ENCODE measurements at places on chromosomes 2 and 18.

GRCh38 chr2:8368463-8368862 is 313.4 kb upstream of the ID2 start:
- DNase-seq: peak; percentile 36

GRCh38 chr18:70494524-70494923 is 205.7 kb downstream of the SOCS6 start:
- no peak for DNase-seq

DNA sequence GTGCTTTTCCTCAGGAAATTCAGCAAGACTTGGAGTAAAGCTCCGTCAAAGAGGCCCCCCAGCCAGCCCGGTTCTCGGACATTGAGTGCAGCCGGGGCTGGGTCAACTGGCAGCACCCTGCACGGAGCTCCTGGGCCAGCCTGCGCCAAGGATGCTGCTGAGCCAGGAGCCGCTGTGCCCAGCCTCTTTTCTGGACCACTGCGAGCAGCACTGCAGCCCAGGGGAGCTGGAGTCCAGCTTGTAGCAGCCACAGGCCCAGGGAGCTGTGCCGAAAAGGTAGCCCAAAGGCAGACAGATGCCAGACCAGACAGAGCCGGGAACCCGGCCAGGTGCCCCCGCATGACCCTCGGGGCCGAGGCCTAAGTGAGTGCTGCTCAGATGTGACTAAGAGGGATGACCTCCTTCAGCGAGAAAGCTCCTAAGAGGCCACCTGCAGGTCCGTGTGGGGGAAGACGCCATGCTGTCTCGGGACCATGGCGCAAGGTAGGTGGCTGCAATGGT is 7.3 kb downstream of the CLHC1 start:
- DNase-seq: no peak

DNA sequence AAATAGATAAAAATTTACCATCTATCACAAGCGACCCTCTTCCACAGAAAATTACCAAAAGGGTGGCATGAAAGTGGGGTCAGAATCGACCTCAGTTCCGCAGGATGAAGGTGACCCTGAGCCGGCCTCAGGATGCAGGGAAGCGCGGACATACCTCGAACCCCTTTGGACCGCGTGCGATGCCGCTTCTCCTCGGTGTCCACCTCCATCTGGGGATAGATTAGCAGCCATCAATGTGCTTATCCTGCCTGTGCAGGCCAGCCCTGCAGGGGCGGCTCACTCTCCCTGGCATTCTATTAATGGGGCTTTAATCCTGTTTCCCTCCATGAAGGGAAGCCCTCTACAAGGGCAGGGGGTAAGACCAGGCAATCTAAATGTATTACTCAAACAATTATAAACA is 235.3 kb upstream of the PXDN start:
- DNase-seq: no peak

DNA sequence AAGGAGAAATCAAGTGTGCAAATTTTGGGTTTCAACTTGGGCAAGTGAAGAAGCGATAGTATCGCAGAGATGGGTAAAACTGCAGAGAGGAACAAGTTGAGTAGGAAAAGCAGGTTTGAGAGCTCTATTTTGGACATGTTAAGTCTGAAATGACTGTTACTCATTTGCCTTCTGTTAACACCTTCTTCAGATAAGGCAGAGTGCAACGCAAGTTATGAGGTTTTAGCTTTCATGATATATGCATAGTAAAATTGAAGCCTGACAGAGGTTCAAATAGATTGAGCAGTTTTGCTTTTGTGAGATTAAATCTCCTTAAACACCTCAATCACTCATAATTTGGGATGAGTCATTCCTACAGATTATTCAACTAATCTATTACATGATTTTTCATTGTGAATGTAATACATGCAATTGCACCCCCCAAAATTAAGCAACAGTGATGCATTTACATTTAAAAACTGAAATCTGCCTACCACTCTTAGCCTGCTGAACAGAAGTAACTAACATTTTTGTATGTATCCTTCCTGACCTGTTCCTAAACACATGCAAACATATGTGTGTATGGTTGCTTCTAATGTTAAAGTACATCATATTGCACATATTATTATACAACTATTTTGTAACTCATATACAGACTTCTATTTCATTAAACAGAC is 575.4 kb downstream of the ARHGAP15 start:
- DNase-seq: no peak

DNA sequence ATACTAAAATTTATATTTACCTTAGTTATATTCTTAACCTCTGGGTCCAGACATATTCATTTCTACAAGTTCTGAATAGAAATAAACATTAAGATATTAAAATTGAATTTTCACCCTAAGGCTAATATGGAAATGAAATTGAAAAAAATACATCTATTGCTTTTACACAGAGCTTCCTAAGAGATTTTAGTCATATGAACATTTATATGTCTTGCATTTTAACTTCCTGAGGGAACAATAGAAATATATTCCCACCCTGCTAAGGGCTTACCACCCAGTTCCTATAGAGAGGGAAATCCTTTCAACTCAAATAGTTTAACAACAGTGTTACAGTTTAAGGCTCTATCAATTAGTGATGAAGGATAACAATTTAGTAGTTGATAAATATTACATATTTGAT is 60.5 kb downstream of the SOCS6 start:
- no peak for DNase-seq

GRCh38 chr2:53087262-53087873 is 680.2 kb upstream of the CHAC2 start:
- DNase-seq: no peak

DNA sequence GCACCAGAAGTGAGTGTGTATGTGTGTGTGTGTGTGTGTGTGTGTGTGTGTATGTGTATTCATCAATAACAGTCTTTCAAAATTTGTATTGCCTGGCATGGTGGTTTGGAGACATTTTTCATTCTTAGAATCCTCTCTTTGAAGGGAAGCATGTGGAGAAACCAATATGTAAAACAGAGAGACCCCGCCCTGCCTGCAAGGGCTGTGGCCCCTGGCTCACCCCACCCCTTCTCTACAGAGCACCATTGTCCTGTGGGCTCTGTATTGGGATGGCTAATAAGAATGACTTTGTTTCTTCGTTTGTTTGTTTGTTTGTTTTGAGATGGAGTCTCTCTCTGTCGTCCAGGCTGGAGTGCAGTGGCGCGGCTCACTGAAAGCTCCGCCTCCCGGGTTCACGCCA is 65.9 kb downstream of the GNAL start:
- no peak for DNase-seq

- no peak for DNase-seq
Measured at GRCh38 chr18:49214706-49215105, 245.7 kb downstream of the DYM start.

DNA sequence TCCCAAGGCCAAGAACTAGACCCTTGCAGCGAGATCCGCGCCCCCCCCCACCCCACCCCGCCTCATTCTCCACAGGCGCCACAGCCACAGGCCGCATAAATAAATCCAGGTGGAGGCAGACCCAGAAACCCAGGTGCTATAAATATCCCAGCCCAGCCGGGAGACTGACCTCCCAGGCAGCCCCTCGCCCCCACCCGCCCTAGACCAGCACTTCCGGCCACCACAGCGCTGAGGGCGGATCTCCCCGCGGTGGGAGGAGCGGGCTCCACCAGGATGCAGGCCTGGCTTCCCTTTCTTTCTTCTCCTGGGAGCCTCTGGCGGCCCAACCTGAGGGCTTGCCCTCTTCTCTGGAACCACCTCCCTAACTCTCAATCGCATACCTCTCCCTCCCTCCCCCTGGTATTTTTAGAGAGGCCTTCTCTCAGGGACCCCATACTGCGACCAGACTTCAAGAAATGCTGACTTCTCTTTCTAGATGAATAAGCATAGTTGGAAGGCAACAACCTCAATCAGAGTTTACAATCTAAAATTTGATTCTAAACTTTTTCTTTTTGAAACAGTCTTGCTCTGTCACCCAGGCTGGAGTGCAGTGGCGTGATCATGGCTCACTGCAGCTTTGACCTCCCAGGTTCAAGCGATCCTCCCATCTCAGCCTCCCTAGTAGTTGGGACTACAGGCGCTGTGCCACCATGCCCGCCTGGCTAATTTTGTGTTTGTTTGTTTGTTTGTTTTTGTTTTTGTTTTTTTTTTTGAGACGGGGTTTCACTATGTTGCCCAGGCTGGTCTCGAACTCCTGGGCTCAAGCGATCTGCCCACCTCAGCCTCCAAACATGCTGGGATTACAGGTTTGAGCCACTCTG is 55.0 kb downstream of the PKDCC start:
- DNase-seq: peak; percentile 56

GRCh38 chr18:13276530-13277520 is 58.3 kb downstream of the LDLRAD4 start:
- no peak for DNase-seq

- peak; percentile 42 for DNase-seq
Measured at GRCh38 chr2:148876202-148876594, 1.2 kb downstream of the KIF5C start.

DNA sequence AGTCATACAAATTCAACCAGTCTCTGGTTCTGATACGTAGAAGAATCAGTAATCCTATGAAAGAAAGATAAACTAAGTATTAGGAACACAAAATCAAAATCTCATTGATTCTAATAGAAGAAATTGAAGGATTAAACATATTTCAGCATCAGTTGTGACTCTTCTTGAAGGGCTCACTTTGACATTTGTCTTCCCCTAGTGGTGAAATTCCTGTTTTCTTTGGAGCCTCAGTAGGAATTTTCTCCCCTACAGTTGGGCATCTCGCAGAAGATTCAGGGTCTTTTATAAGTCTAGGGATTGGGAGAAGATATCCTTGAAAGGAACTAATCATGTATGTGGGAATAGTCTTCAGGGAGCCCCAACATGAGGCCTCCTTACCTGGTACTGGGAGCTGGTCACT is 2.8 kb upstream of the CRYGB start:
- DNase-seq: no peak

DNA sequence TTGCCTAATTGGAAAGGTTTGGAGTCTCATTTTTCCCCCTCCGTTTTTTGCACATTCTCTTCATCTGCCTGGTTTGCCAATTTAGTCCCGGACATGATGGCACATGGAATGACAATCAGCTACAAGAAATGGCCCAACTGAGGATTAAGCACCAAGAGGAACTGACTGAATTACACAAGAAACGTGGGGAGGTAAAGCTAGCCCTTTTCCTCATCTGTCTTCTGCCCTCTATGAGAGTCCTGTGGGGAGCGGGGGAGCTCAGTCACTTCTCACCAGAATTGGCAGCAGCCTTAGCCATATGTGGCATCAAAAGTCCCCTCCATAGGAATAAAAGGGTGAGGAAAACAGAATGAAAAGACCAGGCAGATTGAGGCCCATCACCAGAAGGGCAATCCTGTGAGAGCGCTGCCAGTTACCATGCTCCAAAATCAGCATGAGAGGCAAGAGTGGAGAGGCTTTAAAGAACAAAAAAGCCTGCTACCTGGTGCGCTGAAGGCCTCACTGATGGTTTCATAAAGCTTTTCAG is 11.6 kb downstream of the ATG16L1 start:
- no peak for DNase-seq

GRCh38 chr2:2648094-2648493 is 317.0 kb upstream of the MYT1L start:
- DNase-seq: no peak

GRCh38 chr2:155379494-155379893 is 681.0 kb downstream of the KCNJ3 start:
- no peak for DNase-seq

GRCh38 chr2:224584785-224585210 is 365 bp downstream of the CUL3 start:
- DNase-seq: peak; percentile 73

DNA sequence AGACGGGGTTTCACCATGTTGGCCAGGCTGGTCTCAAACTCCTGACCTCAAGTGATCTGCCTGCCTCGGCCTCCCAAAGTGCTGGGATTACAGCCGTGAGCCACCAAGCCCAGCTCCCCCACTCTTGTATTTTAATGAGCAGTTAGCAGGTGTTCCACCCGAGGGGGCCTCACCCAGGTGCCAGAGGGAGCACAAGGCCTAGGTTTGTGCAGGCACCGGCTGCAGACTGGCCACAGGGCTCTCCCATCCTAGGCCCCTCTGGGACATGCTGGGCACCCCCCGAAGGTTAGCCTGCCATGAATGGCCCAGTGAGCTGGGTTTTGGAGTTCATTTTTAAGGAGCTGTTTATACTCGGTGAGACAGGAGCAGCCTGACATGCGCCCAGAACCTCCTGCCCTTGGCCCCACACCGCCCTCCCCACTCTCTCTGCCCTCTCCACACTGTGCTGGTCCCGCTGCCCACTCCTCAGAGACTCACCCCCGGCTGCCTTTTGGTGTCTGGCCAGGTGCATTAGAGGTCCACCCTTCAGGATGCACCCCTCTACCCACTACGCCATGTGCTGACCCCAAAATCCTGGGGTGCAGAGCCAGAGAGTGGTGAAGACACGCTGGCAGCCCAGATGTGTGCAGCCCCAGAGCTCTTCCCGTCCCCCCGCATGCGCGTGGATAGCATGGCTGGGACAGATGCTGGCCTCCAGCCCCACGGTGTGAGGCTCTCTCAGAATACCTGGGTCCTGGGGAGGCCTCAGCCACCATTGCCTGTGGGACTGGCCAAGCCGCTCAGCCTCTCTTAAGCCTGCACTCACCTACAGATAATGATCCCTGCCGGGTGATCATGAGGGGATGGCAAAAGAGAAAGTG is 11.2 kb upstream of the KLF11 start:
- DNase-seq: no peak

DNA sequence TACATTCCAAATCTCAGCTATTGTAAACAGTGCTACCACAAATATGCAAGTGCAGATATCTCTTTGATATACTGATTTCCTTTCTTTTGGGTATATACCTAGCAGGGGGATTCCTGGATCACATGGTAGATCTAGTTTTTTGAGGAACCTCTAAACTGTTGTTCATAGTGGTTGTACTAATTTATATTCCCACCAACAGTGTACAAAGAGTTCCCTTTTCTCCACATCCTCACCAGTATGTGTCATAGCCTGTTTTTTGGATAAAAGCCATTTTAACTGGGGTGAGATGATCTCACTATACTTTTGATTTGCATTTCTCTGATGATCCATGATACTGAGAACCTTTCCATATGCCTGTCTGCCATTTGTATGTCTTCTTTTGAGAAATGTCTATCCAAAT is 6.3 kb upstream of the CCNT2 start:
- DNase-seq: no peak

- no peak for DNase-seq
Measured at GRCh38 chr18:78622907-78623541, 356.6 kb upstream of the SALL3 start.

DNA sequence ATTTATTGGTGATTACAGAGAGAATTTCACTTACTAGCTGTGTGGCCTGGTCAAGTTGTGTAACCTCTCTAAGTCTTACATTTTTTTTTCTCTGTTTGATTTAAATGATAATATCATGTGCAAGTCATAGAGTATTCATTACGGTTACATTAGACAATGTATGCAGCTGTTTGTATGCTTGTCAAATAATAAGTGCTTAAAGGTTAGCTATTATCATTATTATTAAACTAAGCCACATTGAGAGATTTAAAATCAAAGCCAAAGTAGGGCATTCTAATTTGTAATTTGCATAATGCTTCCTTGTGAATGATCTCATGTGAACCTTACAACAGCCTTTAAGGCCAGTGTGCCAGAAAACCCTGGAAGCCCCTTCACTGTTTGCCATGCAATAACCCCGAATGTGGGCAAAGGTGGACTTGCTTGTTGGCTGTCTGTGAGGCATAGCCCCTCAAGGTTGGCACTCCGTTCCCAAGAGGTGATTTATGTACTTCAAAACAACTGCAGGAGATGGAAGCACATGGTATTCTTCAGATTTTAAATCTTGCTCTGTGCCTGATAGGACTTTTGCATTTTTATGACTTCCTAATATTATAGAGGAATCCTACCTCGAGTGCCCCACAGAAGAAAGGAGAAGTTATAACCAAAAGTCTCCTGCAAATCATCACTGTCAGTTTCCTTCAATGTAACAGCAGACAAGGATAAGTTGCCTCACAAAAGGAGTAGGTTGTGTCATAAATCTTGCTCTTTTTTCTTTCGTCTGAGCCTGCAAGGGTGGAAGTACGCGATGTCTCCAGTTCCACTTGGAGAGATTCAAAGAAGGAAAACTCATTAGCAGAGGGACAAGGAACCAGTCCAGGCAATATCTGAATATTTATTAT is 272.0 kb downstream of the TGIF1 start:
- no peak for DNase-seq

All from GM13977 (cell line).